ENCODE measurements at places on chromosomes 11 and 22. TPM values are rescaled to one million over a fixed set of nuclear protein-coding genes. Genes with fewer than 3 reads are reported as not detected.

GRCh38 chr11:10541561-10541930 is 559 bp upstream of the RNF141 start:
- H3K27ac ChIP-seq: peak overlapping the region; percentile 94
- no peaks in the 10 kb centered on the region for H3K36me3 ChIP-seq
- H3K4me3 ChIP-seq: peak overlapping the region; percentile 98
- no peaks in the 10 kb centered on the region for H3K27me3 ChIP-seq
- H3K4me1 ChIP-seq: peaks cover 32% of the 10 kb centered on the region
- DNase-seq: no peak

DNA sequence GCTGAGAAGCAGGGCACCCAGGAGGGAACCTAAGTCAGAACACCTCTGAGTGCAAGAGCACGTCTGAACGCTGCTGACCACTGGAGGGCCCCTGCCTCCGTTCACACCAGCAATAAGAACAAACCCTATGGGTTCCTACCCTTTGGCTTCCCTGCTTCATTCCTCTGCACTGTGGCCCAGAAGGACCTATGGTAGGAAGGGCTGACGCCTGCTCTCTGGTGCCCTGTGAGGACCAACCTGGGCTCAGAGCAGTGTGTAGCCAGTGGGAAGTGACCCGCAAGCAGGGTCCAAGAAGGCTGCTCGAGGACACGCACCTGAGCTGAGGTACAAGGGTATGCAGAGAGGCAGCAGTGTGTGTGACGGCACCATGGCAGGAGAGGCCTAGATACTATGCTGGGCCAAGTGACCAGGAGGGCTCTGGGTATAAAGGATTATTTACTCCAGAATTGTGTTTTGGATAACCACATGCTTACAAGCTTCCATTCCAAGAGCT is 68.8 kb upstream of the CLTCL1 start:
- H3K4me3 ChIP-seq: no peak overlapping the region
- peaks cover 97% of the 10 kb centered on the region for H3K36me3 ChIP-seq
- DNase-seq: no peak
- no peaks in the 10 kb centered on the region for H3K27me3 ChIP-seq
- H3K27ac ChIP-seq: no peak overlapping the region
- no peaks in the 10 kb centered on the region for H3K4me1 ChIP-seq

- no peak overlapping the region for H3K27ac ChIP-seq
- H3K4me3 ChIP-seq: no peak overlapping the region
- no peaks in the 10 kb centered on the region for H3K36me3 ChIP-seq
Measured at GRCh38 chr11:68832476-68833181, 9.1 kb downstream of the CPT1A start.

DNA sequence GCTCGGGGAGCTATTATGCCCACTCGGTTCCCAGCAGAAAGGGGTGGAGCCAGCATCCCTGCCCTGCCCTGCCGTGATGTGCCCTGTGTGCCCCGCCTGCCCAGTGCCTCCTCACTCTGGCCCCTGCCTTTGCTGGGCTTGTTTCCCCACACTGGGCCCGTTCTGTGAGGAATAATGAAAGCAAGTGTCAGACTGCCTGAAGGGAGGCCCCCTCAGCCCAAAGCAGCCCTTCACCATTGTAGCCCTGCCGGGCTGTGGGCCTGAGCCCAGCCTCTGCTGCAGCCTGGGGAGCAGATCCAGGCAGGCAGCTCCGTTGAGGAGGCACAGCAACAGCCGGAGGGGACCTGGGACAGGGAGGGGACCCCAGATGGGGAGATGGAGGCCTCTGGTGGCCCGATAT is 20.2 kb upstream of the NEFH start:
- DNase-seq: no peak
- H3K27me3 ChIP-seq: no peaks in the 10 kb centered on the region
- H3K4me3 ChIP-seq: no peak overlapping the region
- no peak overlapping the region for H3K27ac ChIP-seq

The ACRV1 gene
- not detected for total RNA-seq

DNA sequence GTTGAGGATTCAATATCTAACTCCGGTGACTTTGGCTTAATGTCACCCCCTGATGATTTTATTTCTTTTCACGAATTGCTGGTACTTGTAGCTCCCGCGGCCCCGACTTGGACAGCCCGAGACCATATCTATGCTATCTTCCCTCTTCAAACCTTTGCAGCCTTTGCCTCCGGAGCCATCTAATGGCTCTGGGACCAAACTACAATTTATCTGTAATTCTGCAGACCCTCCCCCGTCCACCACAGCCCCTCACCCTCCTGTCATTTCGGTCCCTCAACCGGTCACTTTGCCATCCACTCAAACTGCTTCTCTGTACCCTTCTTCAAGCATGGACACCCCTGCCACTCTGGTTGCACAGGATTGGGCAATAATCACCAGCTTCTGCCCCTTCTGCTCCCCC is 25.7 kb upstream of the ALDH3B2 start:
- no peaks in the 10 kb centered on the region for H3K4me1 ChIP-seq

The MS4A6A gene
- total RNA-seq: 13.4 TPM

DNA sequence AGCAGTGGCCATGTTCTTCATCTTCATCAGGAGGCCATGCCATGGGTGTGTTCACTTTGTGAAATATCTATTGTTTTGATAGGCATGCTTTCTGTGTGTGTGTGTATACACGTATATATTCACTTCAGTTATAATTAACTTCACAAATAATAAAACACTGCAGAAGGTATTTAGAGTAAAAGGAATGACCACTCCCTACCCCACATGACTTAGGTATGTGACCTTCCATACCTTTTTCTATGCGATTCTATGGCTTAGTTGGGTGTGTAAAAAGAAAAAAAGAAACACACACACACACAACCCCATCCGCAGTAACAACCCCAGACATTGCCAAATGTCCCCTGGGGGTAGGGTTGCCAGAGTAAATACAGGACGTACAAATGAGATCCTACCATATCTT is 72.0 kb downstream of the CYTH4 start:
- peaks cover 45% of the 10 kb centered on the region for H3K27me3 ChIP-seq
- no peak overlapping the region for H3K27ac ChIP-seq
- DNase-seq: no peak
- H3K4me1 ChIP-seq: no peaks in the 10 kb centered on the region
- H3K4me3 ChIP-seq: no peak overlapping the region

- no peaks in the 10 kb centered on the region for H3K27me3 ChIP-seq
- H3K27ac ChIP-seq: no peak overlapping the region
- no peak overlapping the region for H3K4me3 ChIP-seq
- DNase-seq: no peak
- no peaks in the 10 kb centered on the region for H3K4me1 ChIP-seq
- H3K36me3 ChIP-seq: no peaks in the 10 kb centered on the region
Measured at GRCh38 chr11:10019906-10020682, 273.9 kb downstream of the SBF2 start.

- H3K4me3 ChIP-seq: no peak overlapping the region
- H3K36me3 ChIP-seq: no peaks in the 10 kb centered on the region
- H3K4me1 ChIP-seq: peaks cover 7% of the 10 kb centered on the region
- no peak for DNase-seq
Measured at GRCh38 chr22:39684702-39685281, 114.2 kb downstream of the CACNA1I start.

DNA sequence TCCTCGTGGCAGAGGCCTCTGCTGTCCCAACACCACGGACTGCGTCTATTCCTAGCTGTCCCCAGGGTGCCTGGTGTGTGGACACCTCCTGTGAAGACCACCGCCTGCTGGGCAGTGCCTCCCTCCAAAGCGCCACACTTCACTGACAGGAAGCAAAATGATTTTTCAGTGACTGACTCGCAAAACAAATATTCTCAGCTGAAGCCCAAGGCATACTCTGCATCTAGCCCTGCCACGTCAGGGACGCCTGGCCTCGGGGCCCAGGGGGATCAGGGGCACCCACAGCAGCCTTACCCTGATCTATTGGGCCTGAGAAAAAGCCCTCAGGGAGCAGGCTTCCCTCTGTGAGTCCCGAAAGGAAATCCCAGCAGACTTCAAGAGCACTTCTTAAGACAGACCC is 2.2 kb downstream of the BRD1 start:
- peak overlapping the region; percentile 91 for H3K4me3 ChIP-seq
- no peak for DNase-seq
- H3K36me3 ChIP-seq: peaks cover 39% of the 10 kb centered on the region
- H3K27ac ChIP-seq: no peak overlapping the region

DNA sequence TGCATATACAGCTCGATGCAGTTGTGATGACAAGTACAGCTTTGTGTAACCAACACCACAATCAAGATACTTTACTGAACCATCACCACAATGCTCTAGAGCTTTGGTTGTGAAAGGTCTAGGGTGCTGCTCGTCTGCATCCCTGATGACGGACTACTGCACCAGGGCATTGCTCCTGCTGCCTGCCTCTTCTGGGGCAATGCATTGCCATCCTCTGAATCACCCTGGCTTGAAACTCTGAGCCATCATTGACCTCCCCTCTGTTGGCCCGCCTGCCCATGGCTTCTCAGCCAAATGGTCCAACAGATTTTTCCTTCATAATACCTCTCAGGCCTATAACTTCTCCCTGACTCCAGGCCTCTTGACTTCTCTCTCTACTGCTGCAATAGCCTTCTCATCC is 77.4 kb upstream of the CSNK2A3 start:
- no peaks in the 10 kb centered on the region for H3K27me3 ChIP-seq
- H3K27ac ChIP-seq: no peak overlapping the region
- H3K4me1 ChIP-seq: peaks cover 18% of the 10 kb centered on the region
- no peak for DNase-seq
- no peak overlapping the region for H3K4me3 ChIP-seq

The MS4A12 gene
- not detected for total RNA-seq

The E2F8 gene
- 1.1 TPM for total RNA-seq

- no peaks in the 10 kb centered on the region for H3K27me3 ChIP-seq
- peaks cover 5% of the 10 kb centered on the region for H3K36me3 ChIP-seq
- DNase-seq: no peak
Measured at GRCh38 chr11:3158821-3159220, 6.3 kb downstream of the OSBPL5 start.

DNA sequence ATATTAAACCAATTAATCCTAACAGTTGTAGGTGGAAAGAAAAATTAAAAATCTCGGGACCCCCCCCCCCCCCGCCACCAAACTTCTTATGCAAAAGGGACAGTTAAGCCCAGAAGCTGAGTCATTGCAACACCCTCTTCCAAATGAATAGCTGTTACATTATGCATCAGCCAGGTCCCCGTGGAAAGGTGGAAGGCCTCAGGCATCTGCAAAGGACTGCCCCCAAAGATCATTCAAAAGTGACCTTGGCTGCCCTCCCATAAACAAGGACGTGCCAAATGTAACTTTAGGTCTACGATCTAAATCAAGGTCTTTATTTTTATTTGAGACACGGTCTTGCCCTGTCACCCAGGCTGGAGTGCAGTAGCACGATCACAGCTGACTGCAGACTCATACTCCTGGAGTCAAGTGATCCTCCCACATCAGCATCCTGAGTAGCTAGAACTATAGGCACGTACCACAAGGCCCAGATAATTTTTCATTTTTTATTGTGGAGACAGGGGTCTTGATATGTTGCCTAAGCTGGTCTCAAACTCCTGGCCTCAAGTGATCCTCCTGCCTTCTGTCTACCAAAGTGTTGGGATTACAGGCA is 22.8 kb downstream of the SYN3 start:
- peaks cover 15% of the 10 kb centered on the region for H3K27me3 ChIP-seq
- DNase-seq: no peak
- H3K36me3 ChIP-seq: no peaks in the 10 kb centered on the region
- no peak overlapping the region for H3K27ac ChIP-seq
- H3K4me3 ChIP-seq: no peak overlapping the region
- peaks cover 3% of the 10 kb centered on the region for H3K4me1 ChIP-seq

DNA sequence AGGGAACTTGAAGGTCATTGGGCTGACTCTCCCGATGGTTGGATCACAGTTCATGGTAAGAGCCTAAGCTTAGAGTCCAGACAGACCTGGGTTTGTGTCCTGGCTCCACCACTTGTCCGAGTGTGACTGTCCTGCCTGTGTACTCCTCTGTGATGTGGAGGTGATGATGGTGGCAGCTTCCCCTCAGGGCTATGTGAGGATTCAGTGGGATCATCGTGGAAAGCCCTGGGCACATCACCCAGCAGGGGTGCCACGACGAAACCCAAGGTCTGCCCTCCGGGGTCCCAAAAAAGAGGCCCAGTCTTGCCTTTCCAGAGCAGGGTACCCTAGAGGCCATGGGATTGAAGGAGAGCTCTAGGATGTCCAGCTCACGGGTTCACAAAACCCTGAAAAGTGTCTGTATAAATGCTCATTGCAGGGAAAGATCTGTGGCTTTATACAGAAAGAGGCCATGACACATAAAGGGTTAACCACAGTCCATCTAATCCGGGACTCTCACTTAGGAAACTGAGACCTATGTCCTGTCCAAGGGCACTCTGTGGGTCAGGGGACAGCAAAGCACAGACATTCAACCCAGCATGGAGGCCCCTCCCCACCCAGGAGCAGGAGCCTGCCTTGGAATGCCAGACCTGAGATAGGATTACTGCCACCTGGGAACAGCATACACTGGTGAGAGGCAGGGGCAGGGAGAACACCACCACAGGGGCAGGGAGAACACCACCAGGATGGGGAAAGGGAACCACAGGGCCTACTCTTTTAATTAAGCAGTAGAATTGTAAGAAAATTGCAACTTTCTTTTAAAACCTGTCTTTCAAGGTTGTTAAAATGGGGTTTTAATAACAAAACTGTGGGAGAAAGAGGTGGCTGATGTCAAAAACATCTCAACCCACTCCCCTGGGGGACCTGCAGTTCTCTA is 51.3 kb downstream of the IGLL5 start:
- H3K27me3 ChIP-seq: peaks cover 3% of the 10 kb centered on the region
- no peak overlapping the region for H3K4me3 ChIP-seq
- H3K4me1 ChIP-seq: no peaks in the 10 kb centered on the region

The FAM227A gene
- total RNA-seq: 0.89 TPM

The GAL gene
- total RNA-seq: 120 TPM

GRCh38 chr22:46865052-46865434 is 102.6 kb downstream of the TBC1D22A start:
- no peak for DNase-seq
- no peaks in the 10 kb centered on the region for H3K27me3 ChIP-seq
- no peaks in the 10 kb centered on the region for H3K36me3 ChIP-seq
- no peak overlapping the region for H3K4me3 ChIP-seq
- H3K4me1 ChIP-seq: no peaks in the 10 kb centered on the region

DNA sequence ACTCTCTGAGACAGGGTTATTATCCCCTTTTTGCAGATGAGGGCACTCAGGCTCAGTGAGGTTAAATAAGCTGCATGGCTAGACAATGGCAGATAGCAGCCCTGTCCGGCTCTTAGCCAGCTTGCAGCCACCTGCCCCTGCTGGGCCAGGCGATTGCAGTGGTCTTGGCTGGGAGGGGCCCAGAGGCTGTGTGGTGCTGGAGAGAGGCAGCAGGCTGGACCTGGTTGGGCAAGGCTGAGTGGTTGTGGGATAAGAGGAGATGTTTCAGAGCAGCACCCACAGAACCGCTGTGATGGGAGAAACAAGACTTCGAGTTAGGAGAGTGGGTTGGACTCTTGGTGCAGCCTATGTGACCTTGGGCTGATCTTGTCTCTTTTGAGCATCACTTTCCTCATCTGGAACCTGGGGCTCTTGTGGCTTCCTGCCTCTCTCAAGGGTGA is 25.5 kb downstream of the PTPRJ start:
- H3K27ac ChIP-seq: no peak overlapping the region
- H3K4me1 ChIP-seq: peaks cover 35% of the 10 kb centered on the region
- H3K4me3 ChIP-seq: no peak overlapping the region
- no peaks in the 10 kb centered on the region for H3K27me3 ChIP-seq
- H3K36me3 ChIP-seq: no peaks in the 10 kb centered on the region

- H3K36me3 ChIP-seq: no peaks in the 10 kb centered on the region
- H3K4me3 ChIP-seq: no peak overlapping the region
- H3K27ac ChIP-seq: no peak overlapping the region
- H3K4me1 ChIP-seq: peaks cover 11% of the 10 kb centered on the region
- no peaks in the 10 kb centered on the region for H3K27me3 ChIP-seq
Measured at GRCh38 chr11:121473064-121473777, 20.5 kb upstream of the SORL1-AS1 start.
